ENCODE measurements at places on chromosomes 6 and 20. TPM values are rescaled to one million over a fixed set of nuclear protein-coding genes. Genes with fewer than 3 reads are reported as not detected.

CDH26 gene
- total RNA-seq, result 0.33 TPM

IFNGR1 gene
- 54.7 TPM for total RNA-seq

KCNB1 gene
- 0.17 TPM for total RNA-seq

PAK5 gene
- 1.3 TPM for total RNA-seq

SLC24A3 gene
- 0.17 TPM for total RNA-seq

GPSM3 gene
- total RNA-seq, result 3.1 TPM

ADGRF4 gene
- 9.9 TPM for total RNA-seq

ISM1 gene
- total RNA-seq, result 3.7 TPM

CYP39A1 gene
- 5.2 TPM for total RNA-seq

GNAS-AS1 gene
- 0.13 TPM for total RNA-seq

PROCR gene
- 19.2 TPM for total RNA-seq

CD93 gene
- total RNA-seq, result not detected

PNPLA1 gene
- total RNA-seq, result not detected

CMTR1 gene
- 31.8 TPM for total RNA-seq

COL21A1 gene
- 0.50 TPM for total RNA-seq

REM1 gene
- not detected for total RNA-seq

STMN3 gene
- 7.5 TPM for total RNA-seq

C4A gene
- total RNA-seq, result 8.7 TPM
